ENCODE measurements at places on chromosomes 1 and 21.

GRCh38 chr1:202836623-202837403 lies 26.1 kb downstream of the PCAT6 start:
- no peak for DNase-seq

GRCh38 chr21:33069994-33070743 lies at the start of gene OLIG1:
Gene OLIG1 (plus strand): TSS chr21:33070141. CDS start chr21:33070247, 106 bp downstream.
- peak; percentile 78 for DNase-seq

- DNase-seq = no peak
Observed at GRCh38 chr21:42837421-42838211, 41.7 kb downstream of the WDR4 start.

DNA sequence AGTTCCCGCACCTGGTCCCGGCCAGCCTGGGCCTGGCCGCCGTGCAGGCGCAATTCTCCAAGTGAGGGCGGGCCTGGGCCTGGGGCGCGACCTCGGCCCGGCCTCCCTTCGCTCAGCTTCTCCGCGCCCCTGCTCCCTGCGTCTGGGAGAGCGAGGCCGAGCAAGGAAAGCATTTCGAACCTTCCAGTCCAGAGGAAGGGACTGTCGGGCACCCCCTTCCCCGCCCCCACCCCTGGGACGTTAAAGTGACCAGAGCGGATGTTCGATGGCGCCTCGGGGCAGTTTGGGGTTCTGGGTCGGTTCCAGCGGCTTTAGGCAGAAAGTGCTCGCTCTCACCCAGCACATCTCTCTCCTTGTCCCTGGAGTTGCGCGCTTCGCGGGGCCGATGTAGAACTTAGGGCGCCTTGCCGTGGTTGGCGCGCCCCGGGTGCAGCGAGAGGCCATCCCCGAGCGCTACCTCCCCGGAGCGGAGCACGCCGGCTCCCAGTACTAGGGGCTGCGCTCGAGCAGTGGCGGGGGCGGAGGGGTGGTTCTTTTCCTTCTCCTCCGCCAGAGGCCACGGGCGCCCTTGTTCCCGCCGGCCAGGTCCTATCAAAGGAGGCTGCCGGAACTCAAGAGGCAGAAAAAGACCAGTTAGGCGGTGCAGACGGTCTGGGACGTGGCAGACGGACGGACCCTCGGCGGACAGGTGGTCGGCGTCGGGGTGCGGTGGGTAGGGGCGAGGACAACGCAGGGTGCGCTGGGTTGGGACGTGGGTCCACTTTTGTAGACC lies 1.2 kb downstream of the OLIG1 start:
- no peak for DNase-seq

- no peak for DNase-seq
Observed at GRCh38 chr1:29266912-29267311, 30.6 kb downstream of the PTPRU start.

DNA sequence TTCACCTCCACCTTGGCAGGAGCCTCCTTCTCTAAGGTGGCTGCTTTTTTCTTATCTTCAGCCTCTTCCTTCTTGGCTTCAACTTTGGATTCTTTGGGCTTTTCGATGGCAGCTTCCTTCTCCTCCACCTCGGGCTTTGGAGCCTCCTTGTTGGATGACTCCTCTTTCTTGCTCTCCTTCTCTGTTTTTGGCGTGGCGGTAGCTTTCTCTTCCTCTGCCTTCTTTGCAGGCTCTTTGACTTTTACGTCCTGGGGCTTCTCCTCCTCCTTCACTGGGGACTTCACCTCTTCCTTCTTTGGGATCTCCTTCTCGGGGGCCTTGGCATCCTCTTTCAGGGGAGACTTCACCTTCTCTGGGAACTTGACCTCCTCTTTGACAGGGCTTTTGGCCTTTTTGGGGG lies 13.9 kb upstream of the CD2 start:
- DNase-seq = no peak

DNA sequence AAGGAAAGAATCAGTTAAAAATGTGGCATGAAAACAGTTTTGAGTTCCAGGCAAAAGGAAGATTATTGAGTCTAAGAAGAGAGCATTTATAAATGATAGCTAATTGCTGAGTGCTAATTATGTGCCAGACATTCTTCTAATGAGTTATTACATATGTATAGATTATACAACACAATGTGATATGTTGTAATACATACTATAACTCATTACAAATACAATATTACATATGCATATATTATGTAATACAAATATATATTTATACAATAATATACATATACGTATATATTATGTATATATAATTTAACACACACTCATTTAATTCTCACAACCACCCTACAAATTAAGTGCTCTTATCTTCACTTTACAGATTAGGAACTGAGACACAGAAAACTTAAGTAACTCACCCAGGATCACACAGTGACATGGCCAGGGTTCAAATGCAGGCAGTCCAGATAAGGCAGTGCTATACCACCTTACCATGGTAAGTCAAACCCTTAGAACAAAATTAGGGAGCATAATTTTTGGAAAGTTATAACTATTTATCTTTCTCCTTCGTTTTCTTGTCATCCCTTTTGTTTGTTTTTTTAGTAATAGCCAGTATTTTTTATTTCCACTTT lies 4.0 kb downstream of the SORT1 start:
- DNase-seq = no peak

DNA sequence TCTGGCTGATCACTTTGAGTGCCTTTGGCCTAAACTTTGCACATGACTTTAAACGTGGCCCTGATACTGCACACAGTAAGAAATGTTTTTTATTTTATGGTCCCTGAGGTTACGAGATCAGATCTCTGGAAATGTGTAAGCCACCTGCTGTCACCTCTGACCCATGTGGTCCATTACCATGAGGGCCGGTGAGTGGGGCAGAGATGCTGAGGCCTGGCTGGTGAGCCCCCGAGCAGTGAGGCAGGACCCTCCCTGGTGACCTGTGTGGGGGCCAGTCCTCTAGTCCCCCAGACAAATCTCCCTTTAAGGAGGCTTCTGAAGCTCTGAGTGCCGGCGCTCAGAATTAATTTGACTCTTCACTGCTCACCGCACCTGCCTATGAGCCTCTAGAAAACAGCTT lies 12.4 kb downstream of the TFF3 start:
- DNase-seq = no peak

- no peak for DNase-seq
Observed at GRCh38 chr1:110440877-110441276, 10.1 kb upstream of the PROK1 start.

DNA sequence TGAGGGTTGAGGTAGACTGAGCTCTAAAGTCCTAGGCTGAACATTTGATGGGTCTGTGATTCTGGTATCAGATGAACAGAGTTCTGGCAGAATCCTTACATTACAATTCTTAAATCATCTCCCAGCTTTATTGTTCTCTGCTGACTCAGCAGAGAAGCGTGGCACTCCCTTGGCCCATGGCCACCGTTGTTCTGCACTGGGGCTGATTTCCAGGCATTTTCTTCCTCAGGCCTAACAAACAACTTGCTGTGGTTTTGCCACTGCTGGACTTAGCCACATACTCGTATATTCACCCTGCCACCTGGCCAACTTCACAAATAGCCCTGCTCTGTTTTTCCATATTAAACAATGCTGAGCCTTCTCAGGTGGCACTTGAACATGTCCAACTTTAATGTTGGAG lies 223.2 kb downstream of the TNR start:
- DNase-seq = no peak

Measured in caudate nucleus (tissue), 63 donors.